Peyer's patch (tissue), 4 donors: ENCODE measurements at places on chromosomes 11 and 22. TPM values are rescaled to one million over a fixed set of nuclear protein-coding genes. Genes with fewer than 3 reads are reported as not detected.

- no peak for DNase-seq
Measured at GRCh38 chr11:109338131-109338530, 83.9 kb upstream of the C11orf87 start.

DNA sequence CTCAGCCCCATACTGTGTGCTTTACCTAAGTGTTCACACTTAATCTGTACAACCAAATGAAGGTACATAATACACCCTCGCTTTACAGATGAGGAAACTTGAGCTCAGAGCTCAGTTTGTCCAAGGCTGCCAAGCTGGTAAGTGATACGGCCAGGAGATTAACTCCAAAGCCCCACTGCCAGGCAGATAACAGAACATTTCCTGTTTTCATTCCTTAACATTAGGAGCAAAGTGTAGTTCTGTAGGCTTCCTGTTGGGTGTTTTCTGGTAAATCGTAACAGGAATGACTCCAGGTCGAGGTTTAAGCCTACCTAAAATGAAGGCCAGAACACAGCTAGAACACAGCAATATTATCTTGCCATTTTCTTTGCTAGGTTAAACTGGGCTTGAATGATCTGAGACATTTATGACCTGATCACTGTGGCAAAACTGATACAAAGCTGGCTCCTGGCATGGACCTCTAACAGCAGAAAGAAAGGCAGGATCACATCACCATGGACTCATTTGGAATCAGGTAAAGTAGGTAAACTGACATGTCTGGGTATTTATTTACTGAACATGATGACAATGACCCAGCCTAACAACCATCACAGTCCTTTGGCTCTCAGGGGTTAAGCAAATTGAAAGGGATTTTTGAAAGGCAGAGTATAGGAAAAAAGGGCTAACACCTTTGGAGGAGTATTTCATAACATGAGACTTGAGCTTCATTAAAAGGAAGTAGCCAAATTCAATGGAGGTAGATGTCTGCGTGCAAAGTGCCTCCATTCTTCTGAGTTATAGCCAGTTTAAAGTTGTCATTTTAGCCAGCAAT, 3.9 kb upstream of the NUP50 start:
- no peak for DNase-seq

Gene OR56A1
- total RNA-seq = not detected

Gene C11orf97
- not detected for total RNA-seq

GRCh38 chr11:125433454-125434121, 62.5 kb downstream of the FEZ1 start:
- DNase-seq = no peak

DNA sequence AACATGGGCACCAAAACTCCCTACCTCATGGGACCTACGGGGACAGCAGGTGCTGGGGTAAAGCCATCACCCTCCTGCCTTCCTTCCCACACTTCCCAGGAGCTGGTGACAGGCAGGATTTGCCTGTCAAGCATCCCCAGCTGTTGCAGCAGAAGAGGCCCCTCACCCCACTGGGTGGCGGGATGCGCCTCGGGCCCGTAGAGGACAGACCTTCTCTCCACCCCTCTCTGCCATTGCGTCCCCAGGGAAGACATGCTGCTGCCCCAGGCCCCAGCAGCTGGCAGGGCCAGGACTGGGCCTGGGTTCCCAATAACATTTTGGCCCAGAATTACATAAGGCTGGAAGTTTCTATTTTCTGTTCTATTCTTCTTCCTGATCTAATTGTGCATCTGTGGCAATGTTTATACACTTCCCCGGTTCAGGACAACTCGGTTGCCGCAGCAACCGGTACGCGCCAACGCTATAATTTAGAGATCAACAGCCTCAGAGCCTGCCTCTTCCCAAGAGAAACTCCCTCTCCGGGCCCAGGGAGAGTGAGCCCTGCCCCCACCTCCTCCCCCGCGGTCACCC, 25.4 kb downstream of the KCNJ4 start:
- DNase-seq = no peak

Gene RAPSN
- not detected for total RNA-seq

- DNase-seq = no peak
Measured at GRCh38 chr11:83938148-83938547, 652.0 kb upstream of the CCDC90B start.

Gene ART5
- not detected for total RNA-seq

GRCh38 chr11:19253817-19254216, 13.1 kb upstream of the E2F8 start:
- DNase-seq = no peak

- no peak for DNase-seq
Measured at GRCh38 chr11:56509439-56509838, 18.3 kb upstream of the OR5M8 start.

Gene SLC22A8
- not detected for total RNA-seq

Gene OR5P2
- not detected for total RNA-seq

DNA sequence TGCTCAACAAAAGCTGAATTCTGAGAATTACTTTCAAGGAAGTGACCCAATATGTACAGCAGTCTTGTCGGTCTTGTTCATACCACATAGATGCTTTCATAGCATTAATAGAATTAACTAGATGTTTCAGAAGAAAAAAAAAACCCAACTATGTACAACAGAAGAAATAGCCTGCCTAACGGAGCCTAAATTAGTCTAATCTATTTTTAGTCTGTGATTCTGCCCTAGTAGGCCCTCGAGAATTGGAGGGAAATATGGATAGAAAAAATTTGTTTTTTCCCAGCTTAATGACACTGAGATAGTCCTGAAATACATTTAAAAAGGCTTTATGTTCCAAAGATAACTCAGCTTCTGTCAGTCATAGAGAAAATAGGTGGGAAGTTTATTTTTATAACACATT, 17.1 kb upstream of the TRPC6 start:
- no peak for DNase-seq

Gene KRTAP5-9
- total RNA-seq = not detected

GRCh38 chr11:106070606-106071005, 6.5 kb downstream of the KBTBD3 start:
- DNase-seq = no peak

Gene DERL3
- total RNA-seq = 5.5 TPM

DNA sequence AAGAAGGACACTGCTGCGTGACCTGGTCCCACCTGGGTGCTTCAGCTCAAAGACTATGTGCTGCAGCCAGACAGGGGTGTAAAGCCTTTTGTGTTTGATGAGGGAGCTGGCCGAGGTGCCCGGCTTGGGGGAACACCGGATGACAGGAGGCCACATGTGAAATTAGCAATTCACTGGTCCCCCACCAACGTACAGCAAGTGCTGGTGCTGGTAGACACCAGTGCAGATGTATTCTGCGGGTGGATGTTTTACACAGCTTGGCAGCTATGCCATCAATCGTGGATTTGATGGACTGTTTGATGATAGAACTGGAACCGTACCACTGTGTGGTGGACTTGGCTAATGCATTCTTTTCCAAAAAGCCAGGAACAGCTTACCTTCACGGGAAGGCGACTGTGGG, 47.9 kb upstream of the LIPT2 start:
- no peak for DNase-seq

GRCh38 chr11:46359953-46360352, 12.7 kb downstream of the DGKZ start:
- DNase-seq = no peak

Gene PRG3
- total RNA-seq = not detected

Gene MRGPRD
- not detected for total RNA-seq

DNA sequence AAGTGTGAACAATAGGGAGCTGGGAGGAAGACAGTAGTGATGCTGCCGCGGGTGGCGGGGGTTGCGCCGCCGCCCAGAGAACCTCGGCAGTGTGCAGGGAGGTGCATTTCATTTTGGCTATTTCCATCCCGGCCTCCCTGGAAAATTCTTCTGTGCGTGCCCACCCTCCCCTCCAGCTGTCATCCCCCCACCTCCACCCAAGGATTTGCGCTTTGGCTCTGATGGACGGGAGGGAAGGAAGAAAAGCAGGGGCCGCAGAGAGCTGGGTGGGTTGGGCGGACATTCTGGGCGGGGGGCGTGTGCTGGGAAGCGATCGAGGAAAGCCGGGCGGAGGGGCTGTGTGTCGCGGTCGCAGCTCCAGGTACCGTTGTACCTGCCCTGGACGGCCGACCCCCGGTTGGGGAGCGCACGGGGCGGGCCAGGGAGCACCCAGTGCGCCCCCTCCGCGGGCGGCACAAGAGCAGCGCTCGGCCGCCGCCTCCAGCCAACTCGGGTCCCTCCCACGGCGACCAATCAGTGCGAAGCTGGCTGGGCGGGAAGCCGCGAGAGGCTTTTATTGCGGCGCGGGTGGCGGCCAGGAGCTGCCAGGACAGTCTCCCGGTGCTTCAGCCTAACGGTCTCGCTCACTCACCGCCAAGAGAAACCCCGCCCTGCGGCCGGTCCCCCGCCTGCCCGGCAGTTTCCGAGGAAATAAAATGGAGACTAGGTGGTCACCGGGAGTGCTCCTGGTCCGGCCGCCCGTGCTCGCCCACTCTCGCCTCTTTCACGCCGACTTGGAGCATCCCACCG, 1.6 kb downstream of the NCAM1 start:
- peak; percentile 58 for DNase-seq

Gene DNAJB7
- total RNA-seq = 5.2 TPM

- no peak for DNase-seq
Measured at GRCh38 chr11:67320691-67321090, 17.4 kb downstream of the SSH3 start.

DNA sequence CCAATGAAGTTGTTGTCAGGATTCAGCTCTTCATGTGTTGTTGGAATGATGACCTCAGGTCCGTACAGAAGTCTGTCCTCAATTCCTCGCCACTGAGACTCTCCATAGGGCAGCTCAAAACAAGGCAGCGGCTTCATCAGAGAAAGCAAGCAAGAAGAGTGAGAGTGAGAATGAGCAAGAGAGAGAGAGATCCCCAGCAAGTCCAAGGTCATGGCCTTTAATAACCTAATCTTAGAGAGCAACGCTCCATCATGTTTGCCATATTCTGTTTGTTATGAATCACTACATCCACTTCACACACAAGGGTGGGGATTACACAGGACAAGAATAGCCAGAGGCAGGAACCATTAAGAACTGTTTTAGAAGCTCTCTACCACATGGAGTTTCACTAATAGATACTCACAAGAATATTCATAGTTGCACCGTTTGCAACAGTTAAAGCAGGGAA, 23.3 kb upstream of the MMP7 start:
- DNase-seq = no peak

GRCh38 chr11:66715346-66716085, 13.5 kb downstream of the SPTBN2 start:
- DNase-seq = no peak

DNA sequence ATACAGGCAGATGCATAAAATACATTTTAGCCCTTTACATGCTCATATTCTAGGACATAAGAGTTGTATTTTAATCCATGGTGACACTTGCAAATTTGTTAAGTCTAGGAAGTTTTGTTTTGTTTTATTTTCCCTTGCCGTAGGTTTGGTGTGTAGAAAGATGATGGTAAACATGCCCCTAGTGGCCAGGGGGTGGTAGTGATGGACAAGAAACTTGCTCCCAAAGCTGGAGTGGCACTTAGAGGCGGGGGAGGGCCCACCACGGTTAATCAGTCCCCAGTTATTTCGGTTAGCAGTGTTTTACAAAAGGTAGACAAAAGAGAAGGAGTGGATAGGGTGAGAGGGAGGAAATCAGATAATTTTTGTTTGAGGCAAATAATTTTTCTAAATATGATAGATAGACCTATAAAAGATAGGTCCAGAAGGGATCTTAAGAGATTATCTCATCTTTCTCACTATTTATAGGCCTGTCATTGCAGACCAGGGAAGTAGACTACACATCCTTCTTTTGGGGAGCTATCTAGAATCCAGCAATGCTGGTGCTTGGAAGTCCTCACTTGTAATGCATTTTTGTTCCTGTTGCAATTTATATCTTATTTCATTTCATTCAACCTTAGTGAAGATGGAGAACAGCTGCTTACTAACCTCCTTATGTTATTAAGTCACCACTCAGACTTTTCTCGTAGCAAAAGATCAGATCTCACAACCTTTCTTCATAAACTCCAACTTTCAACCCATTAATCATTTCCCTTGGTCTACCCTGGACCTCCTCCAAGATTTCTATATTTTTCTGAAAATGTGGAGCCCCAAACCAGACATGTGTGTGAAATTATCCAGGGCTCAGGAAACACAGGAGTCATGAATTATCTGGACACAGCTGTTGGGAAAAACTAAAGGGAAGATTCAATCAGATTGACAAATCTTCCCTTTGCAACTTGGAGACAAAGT, 5.9 kb upstream of the BDNF start:
- no peak for DNase-seq

DNA sequence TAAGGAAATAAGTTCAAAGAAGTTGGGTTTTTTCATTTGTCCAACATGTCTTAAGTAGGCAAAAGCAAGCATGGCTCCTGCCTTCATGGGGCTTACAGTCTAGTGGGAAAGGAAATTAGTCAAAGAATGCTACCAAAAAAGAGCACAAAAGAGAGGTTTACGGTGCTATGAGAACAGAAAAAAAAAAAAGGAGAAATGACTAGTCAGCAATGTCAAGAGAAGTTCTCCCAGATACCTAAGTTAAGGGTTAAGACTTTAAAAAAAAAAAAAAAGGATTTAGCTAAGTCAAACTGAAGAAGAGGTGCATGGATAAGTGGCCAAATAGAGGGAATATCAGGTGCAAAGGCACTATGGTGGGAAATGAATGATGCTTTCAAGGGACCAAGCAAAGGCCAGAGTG, 29.3 kb downstream of the SERGEF start:
- DNase-seq = no peak

Gene NEFH
- total RNA-seq = not detected

Gene TMEM80
- total RNA-seq = 40.3 TPM

Gene DDI1
- total RNA-seq = not detected

- DNase-seq = no peak
Measured at GRCh38 chr11:15873501-15873900, 482.8 kb downstream of the SOX6 start.

GRCh38 chr11:2093575-2094353, 45.4 kb downstream of the IGF2 start:
- DNase-seq = no peak

DNA sequence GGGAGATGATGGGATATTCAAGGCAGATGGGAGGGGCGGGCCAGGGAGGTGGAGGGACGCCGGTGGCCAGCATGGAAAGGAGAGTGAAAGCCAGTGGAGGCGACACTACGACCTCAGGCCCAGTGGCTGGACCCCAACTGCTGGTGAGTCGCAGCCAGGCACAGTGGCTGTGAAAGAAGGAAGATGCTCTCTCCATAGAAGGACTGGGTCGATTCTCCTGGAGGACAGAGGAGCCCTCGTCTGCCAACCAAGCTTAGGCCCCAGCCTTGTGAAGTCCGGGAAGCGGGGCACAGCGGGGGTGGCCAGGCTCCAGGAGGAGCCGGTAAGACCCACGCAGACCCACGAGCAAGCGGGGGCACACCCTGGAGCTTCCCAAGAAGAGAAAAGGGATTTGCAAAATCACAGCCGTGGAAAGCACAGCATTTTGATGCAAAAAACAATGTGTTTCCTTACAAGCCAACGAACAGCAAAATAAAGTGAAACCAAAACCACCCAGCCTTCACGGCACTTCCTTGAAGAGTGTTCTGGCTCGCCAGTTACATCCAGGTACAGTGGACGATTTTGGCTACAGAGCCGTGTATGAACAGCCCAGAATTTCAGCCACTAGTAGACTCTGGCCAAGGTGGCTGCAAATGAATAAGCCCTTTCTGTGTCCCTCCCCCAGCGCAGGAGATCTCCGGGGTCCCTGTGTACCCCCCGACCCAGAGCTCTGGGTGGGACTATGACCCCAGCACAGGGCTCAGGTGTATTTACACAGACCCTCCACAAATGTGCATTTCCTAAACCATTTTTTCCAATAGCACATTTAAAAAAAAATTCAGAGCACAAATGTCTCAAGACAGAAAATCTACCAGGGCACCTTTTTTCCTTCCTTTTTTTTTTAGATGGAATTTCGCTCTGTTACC, 96.9 kb downstream of the TRMU start:
- no peak for DNase-seq

GRCh38 chr11:92838759-92839310, 130.6 kb upstream of the MTNR1B start:
- no peak for DNase-seq

GRCh38 chr11:31819621-31820437, 8.7 kb upstream of the PAX6 start:
- DNase-seq = no peak

Gene ANO5
- 7.2 TPM for total RNA-seq
